ENCODE measurements at places on chromosomes 5 and 9.

DNA sequence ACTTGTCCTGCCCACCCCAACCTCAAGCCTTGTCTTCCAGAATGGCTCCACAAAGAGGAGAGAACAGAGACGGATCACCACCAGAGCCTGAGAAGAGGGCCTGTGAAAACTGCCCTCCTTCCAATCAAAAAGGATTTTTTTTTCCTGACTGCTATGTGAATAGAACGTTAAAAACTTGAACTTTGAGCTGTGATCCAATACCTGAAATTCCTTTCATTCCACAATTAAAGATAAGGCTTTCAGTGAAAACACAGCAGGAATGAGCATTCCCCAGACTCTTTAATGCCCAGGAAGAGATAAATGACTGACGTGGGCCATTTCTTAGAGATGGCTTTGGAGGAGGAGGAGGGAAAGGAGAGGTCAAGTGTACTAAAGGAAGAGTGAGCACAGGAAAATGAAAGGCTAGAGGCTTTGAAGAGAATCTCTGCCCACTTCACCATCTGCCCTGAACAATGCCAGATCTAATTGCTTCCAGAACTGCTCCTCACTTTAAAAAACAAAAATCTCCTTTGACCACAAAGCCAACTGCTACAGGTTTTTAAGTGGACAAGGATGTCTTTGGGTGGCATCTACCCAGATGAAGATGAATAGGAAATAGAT is 177.9 kb upstream of the MAP3K1 start:
- DNase-seq, result peak; percentile 66
- no peaks in the 10 kb centered on the region for H3K36me3 ChIP-seq
- no peak overlapping the region for H3K4me3 ChIP-seq
- H3K27me3 ChIP-seq, result no peaks in the 10 kb centered on the region
- peaks cover 21% of the 10 kb centered on the region for H3K4me1 ChIP-seq

- H3K27ac ChIP-seq, result no peak overlapping the region
Measured at GRCh38 chr5:58322453-58322852, 137.4 kb downstream of the PLK2 start.

GRCh38 chr9:111212874-111213273 is 117.2 kb downstream of the OR2K2 start:
- no peaks in the 10 kb centered on the region for H3K27me3 ChIP-seq
- no peak overlapping the region for H3K27ac ChIP-seq
- DNase-seq, result no peak
- no peaks in the 10 kb centered on the region for H3K36me3 ChIP-seq
- H3K4me3 ChIP-seq, result no peak overlapping the region

- no peak overlapping the region for H3K4me3 ChIP-seq
- no peaks in the 10 kb centered on the region for H3K36me3 ChIP-seq
- no peaks in the 10 kb centered on the region for H3K4me1 ChIP-seq
- no peak for DNase-seq
Measured at GRCh38 chr5:133806847-133807246, 161.6 kb downstream of the C5orf15 start.

DNA sequence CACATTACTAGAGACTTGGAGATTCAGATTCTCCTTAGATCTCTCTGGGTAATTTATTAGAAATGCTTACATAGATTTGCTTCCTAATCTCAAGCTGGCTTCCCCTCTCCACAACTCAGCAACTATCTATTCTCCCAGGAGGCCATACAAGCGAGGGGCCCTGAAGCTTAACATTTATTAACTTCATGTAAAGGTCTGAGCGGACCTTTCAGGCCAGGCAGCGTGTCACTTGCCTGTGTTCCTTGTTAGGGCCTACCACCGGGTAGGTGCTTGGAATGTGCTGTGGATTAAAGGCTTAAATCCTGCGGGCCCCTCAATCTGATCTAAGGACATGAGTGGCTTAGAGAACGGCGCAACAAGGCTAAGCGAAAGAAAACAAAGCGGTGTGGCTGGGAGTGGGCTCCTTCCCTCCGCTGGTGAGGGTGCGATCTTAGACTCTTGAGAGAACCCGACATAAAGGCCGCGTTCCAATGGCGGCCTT is 712 bp upstream of the HSPA4 start:
- peak overlapping the region; percentile 100 for H3K27ac ChIP-seq
- no peaks in the 10 kb centered on the region for H3K36me3 ChIP-seq
- H3K4me3 ChIP-seq, result peak overlapping the region; percentile 87

DNA sequence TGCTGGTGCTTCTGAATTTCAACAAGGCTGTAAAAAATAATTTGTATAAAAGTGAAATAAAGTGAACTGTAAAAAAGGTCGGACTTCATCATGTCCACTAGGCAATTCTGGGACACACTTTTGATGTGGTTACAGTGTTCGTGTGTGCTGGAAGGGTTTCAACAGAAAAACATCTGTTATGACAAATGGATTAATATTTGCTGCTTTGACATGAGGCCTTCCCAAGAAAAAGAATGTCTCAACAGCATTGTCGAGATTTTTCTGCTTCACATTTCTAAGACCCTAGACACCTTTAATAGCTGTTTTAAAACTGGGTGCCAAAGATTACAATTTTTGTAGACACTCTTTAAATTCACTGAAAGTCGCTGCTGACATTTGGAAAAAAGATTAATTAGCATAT is 216.6 kb downstream of the SLC12A2 start:
- DNase-seq, result no peak
- H3K27ac ChIP-seq, result no peak overlapping the region
- no peaks in the 10 kb centered on the region for H3K36me3 ChIP-seq
- H3K4me1 ChIP-seq, result no peaks in the 10 kb centered on the region
- H3K4me3 ChIP-seq, result no peak overlapping the region
- H3K27me3 ChIP-seq, result no peaks in the 10 kb centered on the region

DNA sequence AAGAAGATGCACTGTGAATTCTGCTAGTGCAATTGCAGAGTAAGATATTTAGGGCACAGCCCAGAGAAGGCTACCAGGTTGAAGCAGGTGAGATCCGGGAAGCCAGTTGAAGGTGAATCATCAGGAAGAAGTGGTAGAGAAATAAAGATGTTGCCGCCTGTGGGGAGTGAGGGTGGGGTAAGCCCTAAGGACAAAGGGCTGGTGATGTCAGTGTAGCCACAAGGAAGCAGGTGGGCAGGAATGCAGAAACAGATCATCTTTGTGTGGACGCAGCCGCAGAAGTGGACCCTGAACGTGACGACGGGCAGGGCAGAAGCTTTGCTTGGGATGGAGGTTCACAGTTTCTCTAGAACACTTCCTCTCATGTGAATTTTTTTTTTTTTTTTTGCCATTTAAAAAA is 164.2 kb downstream of the ACTL7B start:
- no peak for DNase-seq
- H3K4me3 ChIP-seq, result no peak overlapping the region
- no peaks in the 10 kb centered on the region for H3K4me1 ChIP-seq
- no peak overlapping the region for H3K27ac ChIP-seq
- H3K36me3 ChIP-seq, result no peaks in the 10 kb centered on the region

DNA sequence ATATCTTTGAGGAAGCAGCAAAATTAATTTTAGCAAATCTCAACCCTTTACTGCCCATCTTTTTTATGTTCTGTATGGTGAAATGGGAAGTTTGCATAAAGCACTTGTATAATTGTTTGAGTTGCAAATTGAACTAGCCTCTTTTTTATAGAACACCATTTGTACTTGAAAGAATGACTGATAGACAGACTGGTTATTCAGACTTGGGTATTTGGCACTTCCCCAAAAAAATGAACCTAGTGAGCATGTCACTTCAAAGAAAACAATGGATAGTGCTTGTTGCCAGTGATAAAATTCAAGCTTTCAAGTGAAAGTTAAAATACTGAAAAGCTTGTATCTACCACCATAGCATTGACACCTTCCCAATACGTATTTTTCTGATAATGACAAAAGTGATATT is 115.8 kb downstream of the ERCC6L2 start:
- no peak overlapping the region for H3K4me3 ChIP-seq
- no peaks in the 10 kb centered on the region for H3K4me1 ChIP-seq
- DNase-seq, result no peak
- H3K27ac ChIP-seq, result no peak overlapping the region

DNA sequence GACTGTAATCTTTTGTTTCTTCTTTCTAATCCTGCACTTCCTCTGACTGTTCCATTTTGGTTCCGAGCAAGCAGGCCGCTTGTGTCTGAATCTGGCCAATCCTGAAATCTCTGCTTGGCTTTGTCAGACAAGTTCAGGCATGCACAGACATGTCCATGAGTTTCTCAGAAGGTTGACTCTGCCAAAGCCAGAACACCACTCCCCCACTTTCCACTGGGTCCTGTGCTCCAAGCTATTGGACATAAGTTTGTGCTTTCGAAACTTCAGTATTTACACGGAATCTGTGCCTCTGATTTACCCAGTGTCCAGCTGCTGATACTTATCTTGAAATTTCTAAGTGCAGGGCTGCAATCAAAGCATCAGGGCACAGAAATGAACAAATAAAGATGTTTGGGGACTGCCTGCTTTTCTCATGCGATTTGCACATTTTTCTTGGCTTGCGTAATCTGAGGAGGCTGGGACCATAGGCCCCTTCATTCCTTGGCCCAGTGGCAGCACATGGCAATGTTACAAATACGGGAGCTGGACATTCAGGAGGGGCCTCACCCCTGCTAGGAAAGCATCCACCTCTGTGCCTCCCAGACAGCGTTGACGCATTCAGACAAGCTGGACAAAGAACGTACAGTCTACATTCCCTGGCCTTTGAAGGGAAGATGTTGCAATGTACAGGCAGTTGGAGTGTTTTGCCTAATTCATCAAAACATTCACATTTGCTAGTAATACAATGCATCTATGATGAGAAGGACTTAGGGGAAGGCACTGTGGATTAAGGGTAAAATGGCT is 209.2 kb upstream of the PAPPA start:
- peak; percentile 12 for DNase-seq
- H3K4me1 ChIP-seq, result no peaks in the 10 kb centered on the region
- H3K36me3 ChIP-seq, result no peaks in the 10 kb centered on the region
- H3K27me3 ChIP-seq, result no peaks in the 10 kb centered on the region
- H3K27ac ChIP-seq, result no peak overlapping the region
- no peak overlapping the region for H3K4me3 ChIP-seq

- no peaks in the 10 kb centered on the region for H3K4me1 ChIP-seq
- no peak overlapping the region for H3K27ac ChIP-seq
- peak; percentile 86 for DNase-seq
- peaks cover 25% of the 10 kb centered on the region for H3K36me3 ChIP-seq
Measured at GRCh38 chr9:34612788-34613390, 992 bp upstream of the RPP25L start.

DNA sequence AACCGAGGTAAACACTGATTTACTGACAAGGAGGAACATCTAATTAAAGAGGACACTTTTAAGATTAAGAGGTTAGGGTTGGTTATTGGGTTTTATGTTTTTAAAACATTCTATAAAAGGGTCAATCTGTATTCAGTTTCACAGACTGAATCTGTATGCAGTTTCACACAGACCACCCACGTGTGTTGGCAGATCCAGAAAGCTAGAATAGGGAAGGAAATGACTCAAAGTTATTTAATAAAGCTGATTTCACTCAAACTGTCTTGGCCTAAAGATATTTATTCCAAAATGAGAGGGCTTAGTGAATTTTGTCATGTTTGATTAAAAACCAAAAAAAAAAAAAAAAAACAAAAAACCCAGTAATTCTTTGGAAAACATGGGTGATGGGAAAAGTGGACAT is 140.2 kb downstream of the SLC24A2 start:
- no peaks in the 10 kb centered on the region for H3K27me3 ChIP-seq
- H3K4me3 ChIP-seq, result no peak overlapping the region
- no peaks in the 10 kb centered on the region for H3K4me1 ChIP-seq
- DNase-seq, result peak; percentile 13

DNA sequence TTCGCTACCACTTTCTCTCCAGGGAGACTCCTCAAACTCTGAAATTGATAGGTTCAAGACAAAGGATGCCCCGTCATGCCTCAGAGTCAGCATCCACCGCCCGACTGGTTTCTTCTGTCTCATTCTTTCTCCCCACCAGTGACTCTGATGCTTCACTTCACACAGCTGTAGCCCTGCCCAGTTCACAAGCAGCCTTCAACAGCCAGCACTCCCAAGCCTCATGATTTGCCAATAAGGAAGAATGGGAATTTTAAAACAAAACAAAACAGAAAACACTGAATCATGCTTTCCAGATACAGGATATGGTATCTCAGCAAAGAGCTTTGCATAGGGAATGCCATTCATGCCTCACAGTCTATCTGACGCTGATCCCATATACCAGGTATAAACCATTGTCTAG is 371.2 kb upstream of the RORB start:
- H3K4me3 ChIP-seq, result no peak overlapping the region
- H3K4me1 ChIP-seq, result no peaks in the 10 kb centered on the region
- no peak overlapping the region for H3K27ac ChIP-seq
- no peaks in the 10 kb centered on the region for H3K36me3 ChIP-seq
- DNase-seq, result peak; percentile 15
- H3K27me3 ChIP-seq, result no peaks in the 10 kb centered on the region

GRCh38 chr9:104895572-104895971 is 32.4 kb downstream of the ABCA1 start:
- H3K4me3 ChIP-seq, result no peak overlapping the region
- DNase-seq, result no peak
- no peak overlapping the region for H3K27ac ChIP-seq
- H3K4me1 ChIP-seq, result no peaks in the 10 kb centered on the region
- H3K27me3 ChIP-seq, result no peaks in the 10 kb centered on the region

- H3K36me3 ChIP-seq, result no peaks in the 10 kb centered on the region
- DNase-seq, result peak; percentile 39
- H3K4me1 ChIP-seq, result no peaks in the 10 kb centered on the region
- H3K27me3 ChIP-seq, result peaks cover 5% of the 10 kb centered on the region
- H3K27ac ChIP-seq, result no peak overlapping the region
Measured at GRCh38 chr5:133877351-133878235, 90.8 kb downstream of the C5orf15 start.

- no peak within 1 kb of the TSS for H3K27ac ChIP-seq
- no peaks in the 10 kb centered on the region for H3K36me3 ChIP-seq
- peaks cover 2% of the 10 kb centered on the region for H3K4me1 ChIP-seq
- no peaks in the 10 kb centered on the region for H3K27me3 ChIP-seq
- DNase-seq, result no peak
Measured at GRCh38 chr9:92535940-92536850, at the start of gene ECM2. Gene ECM2, minus strand, starts transcription at chr9:92535990. Its CDS starts 13,124 bp downstream, at chr9:92522866.

DNA sequence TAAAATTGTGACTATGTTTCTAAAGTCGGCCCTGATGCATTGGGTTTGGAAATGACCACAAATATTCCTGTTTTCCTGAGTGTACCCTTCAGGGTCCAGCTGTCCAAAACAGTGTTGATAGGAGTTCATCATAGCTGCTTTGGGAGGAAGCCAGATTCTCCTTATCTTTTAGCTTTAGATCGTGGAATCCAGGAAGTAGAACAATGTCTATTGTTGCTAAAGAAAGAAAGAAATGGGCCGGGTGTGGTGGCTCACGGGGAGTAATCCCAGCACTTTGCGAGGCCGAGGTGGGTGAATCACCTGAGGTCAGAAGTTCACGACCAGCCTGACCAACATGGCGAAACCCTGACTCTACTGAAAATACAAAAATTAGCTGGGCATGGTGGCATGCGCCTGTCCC is 9.5 kb downstream of the CAVIN4 start:
- no peak overlapping the region for H3K27ac ChIP-seq
- no peak overlapping the region for H3K4me3 ChIP-seq
- H3K4me1 ChIP-seq, result no peaks in the 10 kb centered on the region

- H3K4me1 ChIP-seq, result peaks cover 28% of the 10 kb centered on the region
- H3K4me3 ChIP-seq, result no peak overlapping the region
- peak; percentile 91 for DNase-seq
- no peaks in the 10 kb centered on the region for H3K36me3 ChIP-seq
- H3K27me3 ChIP-seq, result no peaks in the 10 kb centered on the region
Measured at GRCh38 chr9:127955294-127956015, 17.8 kb upstream of the DPM2 start.

GRCh38 chr9:6575324-6576034 is 70.0 kb downstream of the GLDC start:
- H3K36me3 ChIP-seq, result peaks cover 8% of the 10 kb centered on the region
- H3K4me3 ChIP-seq, result no peak overlapping the region
- DNase-seq, result no peak
- H3K27me3 ChIP-seq, result no peaks in the 10 kb centered on the region
- H3K4me1 ChIP-seq, result no peaks in the 10 kb centered on the region
- H3K27ac ChIP-seq, result no peak overlapping the region

Data from kidney (tissue), 22 donors.